Astrocyte of the spinal cord (primary cell): ENCODE measurements at places on chromosomes 13 and 19.

DNA sequence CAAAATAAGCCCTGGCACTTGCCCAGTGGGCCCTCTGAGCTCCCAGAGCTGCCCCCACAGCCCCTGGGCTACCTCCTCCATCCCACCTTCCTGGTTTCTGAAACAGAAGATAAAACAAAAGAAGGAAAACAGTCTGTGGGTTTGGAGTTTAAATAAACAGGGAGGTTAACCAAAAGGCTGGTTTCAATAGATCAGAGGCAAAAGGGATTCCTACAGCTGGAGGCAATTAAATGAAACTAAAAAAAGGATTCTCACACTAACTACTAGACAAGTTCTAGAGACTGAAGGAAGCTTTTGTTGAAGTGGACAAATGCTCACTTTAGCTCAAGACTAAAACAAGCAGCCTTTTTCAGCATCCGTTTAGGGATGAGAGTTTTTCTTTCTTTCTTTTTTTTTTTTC lies 569.8 kb downstream of the FGF9 start:
- no peak for DNase-seq

- DNase-seq, result peak; percentile 88
Measured at GRCh38 chr13:101267656-101268055, 148.7 kb downstream of the NALCN start.

GRCh38 chr19:56105090-56105701 lies 15.9 kb downstream of the ZNF787 start:
- DNase-seq, result peak; percentile 80

- no peak for DNase-seq
Measured at GRCh38 chr13:30376426-30377311, 45.6 kb upstream of the UBE2L5 start.

- DNase-seq, result no peak
Measured at GRCh38 chr13:38752686-38753085, 65.8 kb downstream of the FREM2 start.

GRCh38 chr19:33388725-33389420 lies 15.4 kb downstream of the CEBPG start:
- no peak for DNase-seq

- peak; percentile 29 for DNase-seq
Measured at GRCh38 chr13:30253830-30254229, 53.5 kb downstream of the KATNAL1 start.

DNA sequence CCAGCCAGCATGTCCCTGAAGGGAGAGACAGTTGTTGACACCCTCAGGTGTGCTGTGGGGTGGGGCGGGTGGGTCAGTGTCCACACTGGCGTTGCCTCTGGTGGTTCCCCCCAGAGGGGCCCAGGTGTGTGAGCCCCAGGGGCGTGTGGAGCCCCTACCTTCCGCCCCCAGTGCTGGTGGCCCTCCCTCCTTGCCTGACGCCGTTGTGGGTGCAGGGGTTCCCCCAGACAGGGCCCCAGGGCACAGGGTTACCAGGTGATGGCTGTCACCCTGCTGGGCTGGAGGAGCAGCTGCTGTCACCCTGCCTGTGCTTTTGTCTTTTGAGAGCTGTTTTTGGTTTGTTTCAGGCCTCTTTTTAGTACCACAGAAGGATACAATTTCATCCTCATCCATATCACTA lies 27.2 kb downstream of the ATP4B start:
- no peak for DNase-seq

DNA sequence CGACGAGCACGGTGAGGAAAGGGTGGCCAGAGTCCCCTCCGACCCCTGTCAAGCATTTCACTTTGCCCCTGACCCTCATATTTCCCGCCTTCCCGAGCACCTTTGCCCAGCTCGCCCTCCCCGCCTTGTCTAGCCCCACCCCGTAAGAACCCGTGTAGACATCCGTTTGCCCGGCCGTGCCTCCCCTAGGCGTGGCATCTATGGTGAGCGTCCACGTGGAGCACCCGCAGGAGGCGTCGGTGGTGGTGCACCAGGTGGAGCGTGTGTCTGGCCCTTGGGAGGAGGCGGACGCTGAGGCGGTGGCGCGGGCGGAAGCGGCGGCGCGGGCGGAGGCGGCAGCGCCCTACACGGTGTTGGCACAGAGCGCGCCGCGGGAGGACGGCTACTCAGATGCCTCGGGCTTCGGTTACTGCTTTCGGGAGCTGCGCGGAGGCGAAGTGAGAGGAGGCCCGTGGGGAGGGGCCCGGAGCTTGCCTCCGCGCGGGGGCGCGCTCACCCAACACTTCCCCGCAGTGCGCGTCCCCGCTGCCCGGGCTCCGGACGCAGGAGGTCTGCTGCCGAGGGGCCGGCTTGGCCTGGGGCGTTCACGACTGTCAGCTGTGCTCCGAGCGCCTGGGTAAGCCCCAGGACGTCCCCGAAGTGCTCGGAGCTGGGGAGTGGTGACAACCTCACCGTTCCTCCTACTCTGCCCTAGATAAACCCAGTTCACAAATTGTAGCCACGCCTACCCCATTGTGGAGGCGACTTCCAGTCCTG lies 4.2 kb downstream of the LTBP4 start:
- peak; percentile 63 for DNase-seq

GRCh38 chr19:55494172-55494761 lies 6.0 kb downstream of the SSC5D start:
- DNase-seq, result peak; percentile 41

DNA sequence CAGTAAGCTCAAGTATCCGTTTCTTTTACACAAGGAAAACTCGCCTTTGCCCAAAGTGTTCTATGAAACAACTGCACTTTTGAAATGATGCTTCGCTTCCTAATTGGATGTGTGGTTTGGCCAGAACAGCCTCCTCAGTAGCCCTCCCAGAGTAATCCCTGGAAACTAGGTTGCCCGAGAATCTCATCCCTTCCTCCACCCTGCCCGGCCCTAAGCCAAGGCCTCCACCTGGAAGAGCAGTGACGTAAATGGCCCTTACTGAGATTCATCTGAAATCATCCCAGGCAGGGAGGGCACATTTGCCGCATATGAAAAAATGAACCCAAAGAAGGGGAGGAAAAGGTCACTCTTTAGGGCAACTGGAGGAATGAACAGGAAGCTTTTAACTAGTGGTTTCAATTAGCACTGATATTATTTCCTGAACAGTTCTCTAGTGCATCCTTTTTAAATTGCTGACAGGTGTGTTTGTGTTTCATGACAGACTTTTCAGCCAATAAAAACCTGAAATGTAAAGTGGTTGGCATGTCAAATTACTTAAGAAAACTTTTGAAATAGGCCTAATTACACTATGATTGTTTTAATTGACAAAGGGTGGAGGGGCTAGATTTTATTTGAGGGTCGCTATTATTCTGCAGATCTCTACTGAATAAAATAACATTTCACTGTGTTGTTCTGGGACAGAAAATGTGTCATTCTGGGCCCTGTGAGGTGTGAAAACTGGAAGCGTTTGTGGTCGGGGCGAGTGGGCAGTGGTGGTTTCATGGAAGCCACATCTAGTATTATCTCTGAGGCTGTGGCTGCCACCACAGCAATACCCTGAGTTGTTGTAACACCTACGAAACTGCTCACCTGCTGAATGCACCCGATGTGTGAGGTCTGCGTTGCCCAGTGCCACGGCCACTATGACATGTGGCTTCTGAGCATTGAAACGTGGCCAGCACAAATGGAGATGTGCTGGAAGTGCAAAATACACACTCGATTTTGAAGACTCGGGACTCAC lies 112.1 kb downstream of the ZIC5 start:
- no peak for DNase-seq

GRCh38 chr19:52138278-52138982 lies 1.3 kb downstream of the ZNF616 start:
- no peak for DNase-seq

- no peak for DNase-seq
Measured at GRCh38 chr13:110430391-110431336, 123.6 kb downstream of the COL4A2 start.

DNA sequence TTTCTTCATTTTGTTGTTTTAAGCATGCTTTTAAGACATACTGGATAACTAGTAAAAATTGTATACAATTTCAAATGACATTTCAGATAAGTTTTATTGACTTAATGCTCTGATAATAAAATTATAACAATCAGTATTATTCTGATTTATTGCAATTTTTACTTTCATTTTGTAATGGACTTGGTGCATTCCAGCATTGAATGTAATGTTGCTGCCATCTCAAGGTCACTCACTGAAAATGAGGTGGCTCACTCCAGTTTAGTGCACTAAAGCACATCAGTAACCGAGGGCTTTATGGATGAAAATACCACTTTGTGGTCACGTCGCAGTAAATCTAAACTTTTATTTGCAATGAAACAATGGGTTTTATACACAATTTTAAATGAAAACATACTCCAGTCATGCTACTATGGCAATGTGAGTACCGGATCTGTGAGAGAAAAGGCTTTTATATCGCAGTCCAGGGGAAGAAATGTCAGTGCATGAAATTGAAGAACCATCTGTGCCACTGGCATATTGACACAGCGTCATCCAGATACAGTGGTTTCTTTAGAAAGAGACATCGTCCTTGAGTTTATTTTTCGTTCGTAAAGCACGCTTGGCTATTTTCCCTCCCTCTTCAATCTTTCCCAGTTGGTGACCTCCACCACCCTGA lies 20.7 kb upstream of the ZNF507 start:
- DNase-seq, result no peak

- no peak for DNase-seq
Measured at GRCh38 chr13:107322228-107322627, 754.3 kb upstream of the ARGLU1 start.

DNA sequence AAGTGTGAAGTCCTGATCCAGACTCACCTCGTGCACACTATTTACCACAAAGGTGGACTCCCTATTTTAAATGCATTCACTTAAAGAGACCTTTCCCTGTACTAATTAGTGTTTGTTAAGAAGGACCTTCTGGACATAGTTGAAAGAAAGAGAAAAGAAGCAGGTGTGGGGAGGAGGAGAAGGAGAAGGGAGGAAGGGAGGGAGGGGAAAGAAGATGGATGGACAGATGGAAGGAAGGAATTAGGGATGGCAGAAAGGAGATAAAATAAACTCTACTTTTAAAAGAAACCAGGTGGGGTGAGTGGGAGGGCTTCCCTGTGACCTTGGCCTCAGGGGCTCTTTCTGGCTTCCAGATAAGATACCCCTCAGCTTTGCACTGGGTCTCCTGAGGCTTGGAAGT lies 21.4 kb downstream of the ZNF175 start:
- no peak for DNase-seq

- no peak for DNase-seq
Measured at GRCh38 chr13:112078216-112078615, 11.3 kb downstream of the SOX1 start.

DNA sequence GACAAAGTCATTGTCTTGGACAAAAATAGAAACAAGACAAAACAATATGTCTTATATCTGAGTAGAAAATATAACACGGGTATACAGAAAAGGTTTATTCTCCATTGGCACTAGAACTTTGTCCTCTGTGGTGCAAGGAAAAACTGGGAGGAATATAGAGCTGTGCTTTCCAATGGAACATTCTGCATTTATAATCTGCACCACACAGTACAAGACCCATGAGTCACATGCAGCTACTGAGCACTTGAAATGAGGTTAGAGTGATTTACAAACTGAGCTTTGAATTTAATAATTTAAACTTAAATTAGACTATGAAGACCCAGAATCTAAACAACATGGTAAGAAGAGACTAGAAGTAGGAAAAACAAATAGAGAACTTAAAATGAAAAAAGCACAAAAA lies 86.1 kb downstream of the RAP2A start:
- DNase-seq, result no peak

DNA sequence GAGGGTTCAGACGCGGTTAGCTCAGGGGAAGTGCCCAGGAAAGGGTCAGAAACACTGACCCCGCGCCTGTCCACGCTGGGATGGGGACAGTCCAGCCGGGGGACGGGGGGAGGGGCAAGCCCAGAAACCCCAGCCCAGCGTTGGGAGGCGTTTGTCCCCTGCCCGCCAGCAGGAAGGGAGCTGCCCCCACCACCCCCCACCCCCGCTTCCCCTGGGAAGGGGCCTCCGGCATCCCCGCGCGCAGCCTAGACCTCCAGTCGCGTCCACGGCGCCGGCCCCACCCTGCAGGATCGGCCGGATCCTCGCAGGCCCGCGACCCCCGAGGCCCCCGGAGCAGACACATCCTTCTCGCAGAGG lies 277 bp downstream of the GIPC1 start:
- no peak for DNase-seq

GRCh38 chr13:39740761-39741160 lies 85.3 kb downstream of the COG6 start:
- no peak for DNase-seq

DNA sequence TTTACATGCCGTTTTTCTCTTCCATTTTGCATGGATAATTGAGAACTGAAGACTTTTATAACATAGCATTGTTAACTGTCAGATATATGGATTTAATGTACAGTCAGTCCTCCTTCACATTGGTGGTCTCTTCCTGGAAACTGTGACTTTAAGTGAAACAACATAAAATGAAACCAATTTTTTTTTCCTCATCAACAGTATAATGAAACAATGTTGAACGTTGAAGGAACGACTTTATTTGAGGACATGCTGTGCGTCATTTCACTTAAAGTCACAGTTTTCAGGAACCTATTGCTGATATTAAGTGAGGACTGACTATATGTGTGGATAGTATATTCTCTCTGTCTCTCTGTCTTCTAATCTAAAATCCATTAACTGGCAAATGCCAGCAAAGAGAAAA lies 54.8 kb downstream of the COG3 start:
- no peak for DNase-seq

GRCh38 chr19:12782174-12782423 lies 6.7 kb upstream of the HOOK2 start:
- no peak for DNase-seq

- DNase-seq, result peak; percentile 24
Measured at GRCh38 chr13:36919171-36919832, 736 bp downstream of the SMAD9 start.

DNA sequence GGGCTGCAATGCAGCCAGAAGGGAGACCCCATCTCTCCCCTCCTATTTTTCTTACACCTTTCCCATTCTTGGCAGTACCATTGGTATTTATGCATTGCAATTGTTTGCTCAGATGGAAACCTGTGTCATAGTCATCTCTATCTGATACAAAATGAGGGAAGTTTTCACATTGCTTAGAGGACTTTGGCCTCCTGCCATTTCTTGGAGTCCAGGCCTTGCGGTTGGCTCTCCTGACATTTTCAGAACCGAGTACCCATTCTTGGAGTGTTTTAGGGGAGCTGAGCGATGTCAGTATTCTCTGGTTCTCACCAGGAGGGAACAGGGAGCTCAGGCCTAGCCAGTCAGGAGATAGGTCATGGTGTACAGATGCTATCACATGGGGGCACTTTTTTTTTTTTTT lies 1.5 kb downstream of the SIN3B start:
- peak; percentile 42 for DNase-seq

DNA sequence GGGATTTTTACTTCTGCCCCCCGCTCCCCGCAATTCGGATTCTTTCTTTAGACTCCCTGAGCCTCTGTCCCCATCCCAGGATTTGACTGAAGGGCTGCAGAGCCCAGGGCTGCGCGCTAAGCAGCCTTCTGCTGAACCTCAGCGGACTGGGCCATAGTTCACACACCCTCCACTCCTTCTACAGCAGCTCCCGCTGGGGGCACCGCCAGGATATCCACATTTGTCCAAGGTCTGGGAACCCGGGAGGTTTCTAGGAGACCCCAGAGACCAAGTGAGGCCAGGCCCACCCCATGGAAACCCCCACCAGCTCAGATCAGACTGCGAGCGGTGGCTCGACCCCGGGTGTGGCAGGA lies 463.3 kb downstream of the ITGBL1 start:
- DNase-seq, result no peak
